ENCODE measurements at places on chromosomes 2 and 18.

DNA sequence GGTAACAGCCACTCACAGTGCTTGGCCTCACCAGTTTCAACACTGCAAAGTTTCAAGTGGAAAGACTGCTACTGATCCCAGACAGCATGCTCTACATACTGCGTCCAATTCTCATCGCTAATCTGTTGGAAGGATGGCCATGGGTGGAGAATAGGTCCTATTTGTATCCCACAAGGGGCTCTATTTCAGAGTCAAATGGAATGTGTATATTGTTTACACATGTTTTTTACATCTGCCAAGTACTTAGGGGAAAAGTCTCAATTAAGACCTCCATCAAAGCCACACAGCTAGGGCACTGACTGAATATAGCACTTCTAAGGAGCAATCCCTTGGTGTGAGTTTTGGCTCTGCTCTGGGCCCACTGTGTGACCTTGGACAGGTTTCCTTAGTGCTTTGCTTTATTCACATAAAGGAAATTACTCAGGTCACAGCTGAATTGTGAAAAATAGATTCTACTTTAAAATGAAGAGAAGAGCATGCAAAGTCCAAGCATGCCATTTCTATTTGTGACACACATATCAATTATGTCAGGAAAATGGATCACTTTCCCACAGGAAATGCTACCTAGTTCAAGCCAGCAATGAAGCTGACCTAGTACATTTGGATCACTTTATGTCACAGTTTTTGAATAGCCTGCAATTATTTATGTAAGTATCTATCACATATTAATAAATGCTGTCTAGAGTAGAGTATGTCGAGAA is 112.9 kb upstream of the STK17B start:
- DNase-seq = no peak

- no peak for DNase-seq
Observed at GRCh38 chr2:84882414-84882738, 1.5 kb upstream of the TRABD2A start.

- no peak for DNase-seq
Observed at GRCh38 chr2:239957681-239958472, 67.3 kb downstream of the NDUFA10 start.

DNA sequence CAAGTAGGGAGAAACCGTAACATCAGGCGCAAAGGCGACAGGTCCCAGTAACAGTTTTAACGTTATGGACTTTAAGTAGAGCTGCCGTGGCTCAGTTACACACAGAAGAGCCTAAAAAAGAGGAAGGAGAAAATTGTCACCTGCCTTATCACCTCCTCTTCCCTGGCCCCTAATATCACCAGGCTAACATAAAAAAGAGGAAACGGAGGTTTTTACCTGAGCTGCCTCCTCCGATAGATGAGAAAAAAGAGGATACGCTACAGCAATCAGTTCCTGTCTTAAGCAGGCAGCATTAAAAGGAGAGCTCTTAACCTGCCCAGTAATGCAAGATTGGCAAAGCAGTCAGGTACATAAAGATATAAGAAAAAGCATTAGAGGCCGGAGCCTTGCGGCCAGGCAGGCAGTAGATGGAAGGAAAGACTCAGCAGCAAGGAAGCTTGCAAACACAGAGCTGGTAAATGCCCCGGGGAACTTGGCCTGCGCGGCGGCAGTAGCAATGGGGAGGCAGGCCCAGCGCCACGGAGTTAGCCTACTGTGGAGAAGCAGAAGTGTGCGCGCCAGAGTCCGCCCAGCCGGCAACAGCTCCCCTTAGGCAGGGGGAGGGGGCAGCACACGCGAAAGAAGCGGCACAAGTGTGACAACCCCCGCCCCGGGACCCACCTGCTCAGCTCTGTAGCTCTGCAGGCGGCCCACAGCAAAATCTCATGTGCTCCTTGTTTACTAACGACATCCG is 116.3 kb upstream of the SCN7A start:
- no peak for DNase-seq

DNA sequence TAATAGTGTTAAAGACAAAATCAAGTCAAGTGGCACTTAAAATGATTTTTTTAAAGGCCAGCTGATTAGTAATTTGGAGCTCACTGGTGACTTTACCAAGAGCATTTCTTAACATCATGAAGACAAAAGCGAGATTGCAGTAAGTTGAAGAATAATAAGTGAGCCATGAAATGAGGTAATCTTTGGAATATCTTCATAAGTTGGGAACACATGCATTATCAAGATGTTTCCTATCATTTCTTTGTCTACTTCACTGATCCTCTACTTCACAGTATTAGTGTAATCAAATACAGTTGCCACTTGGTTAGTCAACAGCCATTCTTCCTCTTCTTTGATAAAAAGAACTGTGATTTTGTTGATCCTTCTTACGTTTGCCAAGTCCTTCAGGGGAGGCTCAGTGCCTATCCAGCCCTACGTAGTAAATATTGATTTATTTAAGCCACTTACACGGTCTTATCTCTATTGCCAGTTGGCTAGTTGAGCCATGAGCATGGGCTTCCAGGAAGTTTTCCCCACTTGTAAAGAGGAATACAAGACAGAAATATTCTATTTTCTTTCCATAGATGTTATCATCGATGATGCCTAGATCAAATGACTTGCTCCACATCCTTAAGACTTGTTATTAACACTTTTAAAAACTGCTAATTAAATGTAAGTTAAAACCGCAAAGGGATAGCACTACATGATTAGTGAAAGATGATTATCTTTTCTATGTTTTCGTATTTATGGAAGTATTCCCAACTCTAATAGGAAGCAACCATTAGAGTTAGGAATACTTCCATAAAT is 46.1 kb downstream of the YES1 start:
- no peak for DNase-seq
